ENCODE measurements at places on chromosomes 7 and 10.

GRCh38 chr10:133379152-133379800 is at the start of gene PAOX:
PAOX (plus strand) TSS chr10:133379262; CDS start chr10:133379317, 55 bp downstream.
- DNase-seq, result peak; percentile 26

GRCh38 chr10:116668018-116668417 is 47.3 kb downstream of the PNLIPRP2 start:
- no peak for DNase-seq

DNA sequence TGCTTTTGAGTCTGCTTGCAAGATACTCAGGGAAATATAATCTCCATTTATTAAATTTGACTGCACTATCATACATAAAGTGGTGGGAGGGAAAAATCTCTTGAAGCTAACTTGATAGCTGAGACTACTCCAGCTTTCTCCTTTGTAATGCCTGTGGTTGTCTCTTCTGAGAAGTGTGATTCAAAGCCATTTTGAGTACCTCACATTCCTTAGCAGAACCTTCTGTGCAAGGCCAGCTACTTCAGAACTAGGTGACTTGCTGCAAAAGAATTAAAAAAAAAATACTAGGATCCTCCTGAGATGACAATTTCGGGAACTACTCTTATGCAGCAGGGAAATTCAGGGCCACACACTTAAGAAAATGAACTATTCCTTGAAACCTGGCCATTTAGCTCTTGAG is 294.8 kb downstream of the MDFIC start:
- DNase-seq, result no peak

DNA sequence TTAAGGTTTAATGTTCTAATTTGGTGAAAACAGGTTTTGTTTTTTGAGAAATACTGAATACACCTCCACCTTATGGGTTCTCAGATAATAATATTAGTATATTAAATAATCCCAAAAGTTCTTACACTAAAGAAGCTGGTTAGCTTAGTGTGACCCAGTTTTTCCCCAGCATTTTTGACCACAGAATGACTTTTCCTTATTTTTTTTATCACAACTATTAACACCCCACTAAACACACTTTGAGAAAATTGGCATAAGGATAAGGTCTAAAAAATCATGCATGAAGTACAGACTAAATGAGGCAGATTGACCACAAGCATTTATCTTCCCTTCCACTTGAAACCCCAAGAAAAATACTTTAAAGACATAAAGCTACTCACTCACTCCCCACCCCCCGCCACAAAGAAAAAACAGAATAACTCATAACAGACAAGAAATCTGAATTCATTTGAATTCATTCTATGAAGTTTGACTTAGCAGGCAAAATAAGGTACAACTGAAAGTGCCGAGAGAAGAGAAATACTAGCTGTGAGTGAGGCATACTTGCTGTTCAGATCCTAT is 49.7 kb upstream of the WNT16 start:
- no peak for DNase-seq

GRCh38 chr7:154912871-154913637 is 89.9 kb downstream of the PAXIP1 start:
- no peak for DNase-seq

- no peak for DNase-seq
Observed at GRCh38 chr7:121480058-121480457, 84.0 kb upstream of the FAM3C start.

DNA sequence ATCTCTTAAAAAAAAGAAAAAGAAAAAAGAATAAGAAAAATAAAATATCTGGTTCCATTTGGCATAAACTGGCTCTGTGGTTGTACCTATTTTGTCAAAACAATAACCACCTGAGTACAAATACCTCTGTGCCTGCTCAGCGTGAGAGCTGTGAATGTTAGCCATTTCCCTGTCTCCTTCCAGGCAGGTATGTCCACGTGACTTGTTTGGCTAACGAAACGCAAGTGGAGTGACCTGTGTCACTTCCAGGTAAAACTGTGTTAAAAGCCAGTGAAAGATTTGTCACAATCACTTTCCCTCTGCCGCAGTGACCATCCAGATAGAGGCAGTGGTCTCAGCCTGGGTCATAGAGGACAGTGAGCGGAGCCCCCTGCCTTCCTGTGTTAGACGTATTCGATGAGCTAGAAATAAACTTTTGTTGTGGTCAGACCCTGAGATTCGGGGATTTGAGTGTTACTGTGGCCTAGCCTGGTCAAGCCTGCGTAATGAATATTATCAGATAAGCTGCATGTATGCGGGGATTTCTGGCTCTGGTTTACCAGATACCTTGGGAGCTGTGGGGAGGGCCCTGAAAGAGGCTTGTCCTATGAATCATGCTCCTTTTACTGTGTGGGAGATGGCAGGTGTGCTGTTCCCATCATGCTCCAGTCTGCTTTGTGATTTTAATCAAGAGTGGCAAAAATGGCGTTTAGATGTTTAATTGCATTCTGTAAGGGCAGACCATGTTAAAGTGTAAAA is 3.8 kb downstream of the PTER start:
- DNase-seq, result no peak

- no peak for DNase-seq
Observed at GRCh38 chr7:37786741-37787569, 61.4 kb upstream of the NME8 start.

DNA sequence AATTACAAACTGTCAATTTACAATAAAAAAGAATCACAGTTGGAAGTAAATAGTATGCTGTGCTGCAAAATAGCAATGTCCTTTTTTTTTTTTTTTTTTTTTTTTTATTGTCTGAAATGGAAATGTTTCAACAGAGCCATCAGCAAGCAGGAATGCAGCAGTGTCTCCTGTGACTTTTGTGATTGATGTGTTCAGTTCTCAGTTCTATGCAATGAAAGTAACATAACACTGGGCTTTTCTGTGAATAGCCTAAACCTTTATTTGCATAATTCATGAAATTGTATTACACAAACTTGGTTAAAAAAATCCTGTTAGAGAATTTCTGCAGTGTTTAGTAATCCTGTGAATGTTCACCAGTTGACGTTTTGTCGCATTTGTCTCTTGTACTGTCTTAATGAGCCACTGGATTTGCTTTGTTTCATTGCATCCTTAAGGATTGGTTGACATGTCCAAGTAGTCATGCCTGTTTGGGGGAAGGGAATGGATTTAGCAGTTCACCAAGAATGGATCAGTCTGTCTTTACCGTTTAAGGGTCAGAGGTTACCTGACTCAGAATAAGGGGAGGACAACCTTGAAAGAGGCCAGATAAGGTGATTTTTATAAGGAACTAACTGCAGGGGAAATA is 192.7 kb downstream of the MLLT10 start:
- no peak for DNase-seq

DNA sequence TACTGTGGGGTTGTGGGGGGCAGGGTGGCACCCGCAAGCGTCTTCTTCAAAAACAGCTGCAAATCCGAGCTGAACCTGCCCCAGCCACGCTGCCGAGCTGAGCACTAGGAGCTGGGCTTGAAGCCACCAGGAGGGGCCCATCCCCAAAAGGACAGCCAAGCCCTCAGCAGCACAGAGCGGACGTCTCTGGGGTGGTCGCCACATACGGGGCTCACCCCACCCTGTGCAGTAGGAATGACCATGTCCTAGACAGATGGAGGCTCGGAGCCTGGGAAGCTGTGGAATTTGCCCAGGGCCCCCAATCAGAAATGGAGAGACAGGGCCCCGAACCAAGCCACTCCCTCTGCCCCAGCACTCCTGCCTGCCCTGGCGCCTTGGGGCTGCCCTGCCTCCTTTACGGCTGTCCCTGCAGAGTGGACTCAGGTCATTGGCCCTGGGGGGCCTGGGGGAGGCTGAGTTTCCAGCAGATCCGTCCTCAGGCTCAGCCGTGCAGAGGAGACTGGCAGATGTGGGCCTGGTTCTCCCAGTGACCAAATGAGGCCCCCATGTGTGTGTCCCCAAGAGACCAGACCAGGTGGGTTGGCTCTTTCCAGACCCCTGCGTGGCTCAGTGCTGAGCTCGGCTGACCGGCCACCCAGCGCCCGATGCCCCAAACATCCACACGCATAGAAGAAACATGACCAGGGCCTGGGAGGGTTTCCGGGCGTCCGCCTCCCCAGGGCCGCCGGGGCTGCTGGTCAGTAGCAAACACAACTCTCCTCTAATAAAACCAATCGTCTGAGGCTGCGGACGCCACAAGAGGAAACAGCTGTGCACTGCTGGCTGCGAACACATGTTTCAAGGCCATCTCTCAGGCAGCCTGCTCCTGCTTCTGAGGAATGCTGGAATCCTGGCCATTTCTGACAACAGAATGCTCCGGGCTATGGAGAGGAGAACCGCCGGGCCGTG is 54.9 kb downstream of the PDGFA start:
- no peak for DNase-seq

DNA sequence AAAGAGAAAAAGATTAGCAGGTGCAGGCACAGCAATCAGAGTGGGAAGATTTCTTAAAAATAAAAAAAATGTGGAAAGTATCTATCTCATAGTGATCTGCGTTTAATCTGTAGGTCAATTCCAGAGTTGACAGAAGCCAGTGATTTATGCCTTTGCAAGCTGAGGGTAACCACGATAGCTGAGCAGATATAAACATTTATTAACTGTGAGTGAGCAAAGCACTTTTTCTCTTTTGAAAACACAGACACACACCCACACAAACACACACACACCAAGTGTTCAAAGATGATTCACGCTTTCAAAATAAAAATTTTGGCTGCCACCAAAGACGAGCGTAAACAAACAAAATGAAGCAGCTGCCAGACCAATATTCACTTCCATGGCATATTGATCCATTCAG is 243.2 kb upstream of the SLC26A5 start:
- DNase-seq, result no peak

DNA sequence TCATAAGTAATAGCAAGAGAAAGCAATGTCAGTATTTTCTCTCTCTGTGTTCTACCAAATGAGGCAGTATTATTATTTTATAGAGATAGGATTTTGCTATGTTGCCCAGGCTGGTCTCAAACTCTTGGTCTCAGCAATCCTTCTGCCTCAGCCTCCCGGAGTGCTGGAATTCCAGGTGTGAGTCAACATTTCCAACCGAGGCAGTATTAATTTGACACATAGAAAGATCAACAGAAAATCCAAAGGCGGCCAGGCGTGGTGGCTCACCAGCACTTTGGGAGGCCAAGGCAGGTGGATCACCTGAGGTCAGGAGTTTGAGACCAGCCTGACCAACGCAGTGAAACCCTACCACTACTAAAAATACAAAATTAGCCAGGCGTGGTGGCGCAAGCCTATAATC is 71.8 kb downstream of the SMURF1 start:
- DNase-seq, result no peak

- DNase-seq, result no peak
Observed at GRCh38 chr10:124906551-124907001, 35.3 kb upstream of the ZRANB1 start.

- no peak for DNase-seq
Observed at GRCh38 chr7:114083166-114084001, 164.6 kb upstream of the PPP1R3A start.

DNA sequence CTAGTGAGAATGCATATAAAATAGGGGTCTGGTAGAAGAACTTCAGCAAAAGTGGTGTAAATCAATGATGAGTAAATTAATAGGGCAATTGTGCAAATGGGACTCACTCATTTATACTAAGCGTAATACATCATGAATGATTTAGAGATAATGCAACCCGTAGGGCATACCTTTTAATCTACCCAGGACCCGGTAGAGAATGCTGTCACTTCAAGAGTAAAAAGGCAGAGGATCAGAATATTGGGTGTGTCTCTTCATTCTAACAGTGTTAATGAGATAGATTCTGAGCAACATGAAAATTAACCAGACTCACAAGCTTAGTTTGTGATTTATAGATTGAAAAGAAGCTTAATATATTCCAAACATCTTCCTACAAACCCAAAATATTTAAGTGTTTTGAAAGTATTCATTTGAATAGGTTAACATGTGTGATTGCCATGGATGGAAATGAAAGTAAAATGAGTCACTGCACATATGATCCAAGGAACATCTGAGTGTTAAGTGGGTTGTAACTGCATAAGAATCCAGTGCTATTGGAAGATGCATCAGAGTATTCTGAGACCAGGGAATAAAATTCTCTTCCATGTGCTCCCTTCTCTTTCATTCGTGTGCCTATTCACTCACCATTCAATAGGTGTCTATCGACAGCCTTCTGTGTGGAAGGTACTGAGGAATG is 690.6 kb downstream of the AUTS2 start:
- no peak for DNase-seq

DNA sequence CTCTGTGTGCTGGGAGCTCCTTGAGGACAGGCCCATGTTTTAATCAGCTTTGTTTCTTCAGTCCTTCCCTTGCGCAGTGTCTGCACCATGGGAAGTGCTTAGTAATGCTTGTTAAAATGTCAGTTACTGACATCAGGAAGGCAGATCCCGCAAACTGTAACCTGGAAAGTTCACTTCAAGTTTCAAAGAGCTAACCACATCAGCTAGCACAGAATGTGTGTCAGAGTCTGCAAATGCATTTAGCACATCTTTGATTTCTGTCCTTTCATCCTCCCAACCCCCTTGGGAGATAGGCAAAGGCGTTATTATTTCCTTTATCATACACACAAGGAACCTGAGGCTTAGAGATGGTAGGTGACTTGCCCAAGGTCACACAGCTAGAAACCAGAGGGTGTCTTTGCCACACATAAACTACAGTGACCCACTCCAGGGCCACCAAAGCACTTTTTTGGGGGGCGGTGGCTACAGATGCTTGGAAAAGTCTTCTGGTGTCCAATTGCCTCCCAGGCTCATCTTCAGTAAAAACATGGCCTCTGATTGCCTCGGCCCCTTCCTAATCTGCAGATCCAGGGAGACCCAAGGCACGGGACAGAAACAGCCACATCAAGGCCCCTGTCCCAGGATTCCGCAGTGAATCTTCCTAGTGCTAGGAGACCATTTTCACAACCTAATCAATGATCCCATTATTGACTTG is 116.2 kb upstream of the GPR26 start:
- no peak for DNase-seq

GRCh38 chr7:119694506-119694905 is 578.5 kb upstream of the KCND2 start:
- no peak for DNase-seq

- DNase-seq, result no peak
Observed at GRCh38 chr7:67311901-67312300, 315.3 kb downstream of the TYW1 start.

- DNase-seq, result no peak
Observed at GRCh38 chr7:37424995-37425394, 23.7 kb downstream of the ELMO1 start.

DNA sequence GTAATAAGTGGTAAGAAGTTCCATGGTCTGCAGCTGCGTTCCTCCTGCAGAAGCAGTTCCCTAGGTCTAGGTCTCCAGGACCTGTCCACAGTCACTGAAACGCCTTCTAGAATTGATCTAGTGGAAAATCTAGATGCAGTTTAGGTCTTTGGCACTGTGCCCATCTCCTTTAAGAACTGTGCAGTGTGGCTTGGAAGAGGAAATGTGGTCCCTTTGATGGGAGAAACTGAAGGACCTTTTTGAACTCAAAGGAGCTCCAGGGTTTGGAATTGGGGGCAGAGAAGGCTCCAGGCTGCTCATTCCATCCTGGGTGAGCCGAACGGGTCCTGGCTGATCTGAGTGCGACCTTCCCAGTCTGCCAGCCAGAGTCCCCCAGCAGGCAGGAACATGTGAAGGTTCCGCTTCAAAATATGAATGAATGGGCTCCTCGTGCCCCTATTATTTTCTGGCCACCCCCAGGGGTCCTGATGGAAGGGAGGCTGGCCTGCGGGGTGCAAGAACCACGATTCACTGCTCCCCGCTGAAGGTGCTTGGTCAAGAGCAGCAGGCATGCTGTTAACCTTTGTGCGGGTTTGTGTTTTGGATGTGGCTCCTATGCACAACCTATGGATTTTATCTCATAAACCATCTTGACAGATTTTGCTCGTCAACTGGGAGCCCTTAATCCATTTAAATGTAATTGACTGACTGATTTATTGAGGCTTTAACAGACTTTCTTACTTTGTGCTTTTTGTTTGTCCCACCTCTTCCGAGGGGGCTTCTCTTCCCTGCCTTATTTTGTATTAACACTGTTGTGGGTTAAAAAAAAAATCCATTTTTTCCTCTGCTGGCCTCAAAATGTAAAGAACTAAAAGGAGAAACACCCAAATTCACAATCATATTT is 36.7 kb downstream of the ZNF467 start:
- no peak for DNase-seq

Measured in NCI-H510A treated with DMSO at 0.1 percent for 48 hours (cell line).